ENCODE measurements at places on chromosomes 7 and 10.

DNA sequence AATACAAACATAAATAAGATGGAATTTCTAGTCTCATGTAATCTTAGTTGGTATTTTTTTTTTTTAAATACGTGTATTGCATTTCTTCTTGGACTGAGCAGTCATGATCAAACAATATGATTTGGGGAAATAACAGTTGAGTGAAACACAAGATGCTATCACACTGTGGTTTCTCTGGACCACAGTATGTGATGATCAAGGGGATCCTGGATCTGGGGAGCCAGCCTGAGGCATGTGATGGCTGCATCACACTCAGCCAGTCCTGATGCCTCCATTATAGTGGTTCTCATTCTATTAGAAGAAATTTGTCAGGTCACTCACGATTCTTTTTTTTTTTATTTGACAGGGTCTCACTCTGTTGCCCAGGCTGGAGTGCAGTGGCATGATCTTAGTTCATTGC, 495.9 kb upstream of the POT1 start:
- no peak for DNase-seq

- peak; percentile 77 for DNase-seq
Measured at GRCh38 chr10:26334932-26335573, 103.1 kb upstream of the APBB1IP start.

DNA sequence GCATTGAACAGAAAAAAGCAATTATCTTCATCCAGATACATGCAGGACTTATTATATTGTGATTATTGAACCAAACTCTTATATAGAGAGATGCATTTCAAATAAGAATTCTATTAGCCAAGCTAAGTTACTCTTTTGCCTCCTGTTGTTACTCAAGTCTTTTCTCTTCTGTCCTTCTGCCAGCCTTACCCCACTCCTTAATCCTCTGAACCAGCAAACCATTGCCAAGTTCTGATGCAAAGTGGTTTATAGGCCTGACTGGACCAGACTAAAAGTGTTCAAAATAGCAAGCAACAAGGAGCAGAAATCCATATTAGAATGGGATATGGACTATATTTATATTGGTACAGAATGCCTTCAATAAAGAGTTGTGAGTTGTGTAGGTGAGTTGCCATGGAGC, 2.2 kb upstream of the SLC26A4 start:
- no peak for DNase-seq

DNA sequence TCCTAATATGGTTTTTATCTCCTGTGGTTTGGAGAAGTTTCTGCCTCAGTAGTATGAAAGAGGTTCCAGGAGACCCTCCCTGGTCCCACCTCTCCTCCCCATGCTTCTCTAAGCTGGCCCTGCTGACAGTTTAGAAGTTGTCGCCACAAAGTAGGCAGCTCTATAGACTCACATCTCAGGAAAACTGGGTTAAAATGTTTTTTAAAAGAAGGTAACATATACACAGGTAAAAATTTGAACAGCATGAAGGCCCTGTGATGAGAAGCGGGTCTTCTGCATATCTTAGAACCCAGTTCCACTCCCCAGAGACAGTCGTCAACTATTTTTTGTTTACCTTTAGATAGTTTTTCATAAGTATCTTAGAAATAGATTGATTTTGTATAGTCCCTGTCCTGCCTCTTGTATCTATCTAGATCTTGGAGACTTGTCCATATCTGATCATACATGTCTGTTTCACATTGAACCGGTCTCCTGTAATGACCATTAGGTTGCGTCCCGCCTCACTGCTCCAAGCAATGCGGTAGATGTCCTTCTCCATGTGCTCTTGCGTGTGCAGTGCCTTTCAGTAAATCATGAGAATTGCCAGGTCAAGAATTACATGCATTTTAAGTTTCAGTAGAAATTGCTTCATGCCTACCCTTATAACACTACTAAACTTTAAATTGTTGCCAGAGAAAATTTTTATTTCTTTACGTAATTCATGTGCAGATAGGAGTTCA, 2.2 kb downstream of the DUSP5 start:
- peak; percentile 38 for DNase-seq

GRCh38 chr10:114767986-114768821, 53.4 kb upstream of the FHIP2A start:
- no peak for DNase-seq

DNA sequence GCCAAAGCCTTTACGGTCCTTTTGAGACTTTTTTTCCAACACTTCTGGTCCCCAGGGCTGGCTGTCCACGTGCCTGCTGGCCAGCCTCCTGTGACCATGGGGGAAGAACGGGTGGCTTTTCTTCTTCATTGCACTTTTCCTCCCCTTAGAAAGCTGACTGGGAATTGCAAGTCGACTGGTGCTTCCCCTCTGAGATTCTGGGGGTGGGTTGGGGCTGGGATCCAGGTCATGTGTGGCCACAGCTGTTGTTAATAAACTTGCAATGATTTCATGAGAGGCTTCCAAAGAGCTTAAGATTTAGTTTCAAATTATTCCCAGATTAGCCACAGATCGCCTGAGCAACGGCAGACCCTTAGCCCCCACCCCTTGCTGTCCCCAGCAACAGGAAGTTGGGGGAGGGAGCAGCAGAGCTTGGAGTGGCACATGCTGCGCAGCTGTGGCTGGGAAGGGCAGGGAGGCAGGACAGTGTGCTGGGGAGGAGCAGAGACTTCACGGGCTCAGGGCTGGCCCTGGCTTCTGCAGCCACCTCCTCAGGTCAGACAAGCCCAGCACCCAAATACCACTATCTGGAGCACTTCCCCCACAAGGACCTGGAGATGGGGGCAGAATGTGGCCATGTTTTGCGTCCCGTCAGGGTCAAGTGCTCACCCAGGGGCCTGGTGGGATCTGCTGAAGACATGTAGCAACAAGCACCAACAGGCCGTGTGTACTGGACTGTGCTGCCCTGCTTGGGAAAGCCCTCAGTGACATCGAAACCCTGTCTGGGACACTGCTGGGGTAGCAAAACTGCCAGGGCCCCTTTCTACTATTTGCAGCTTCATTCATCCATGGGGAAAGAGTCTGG, 147.1 kb downstream of the RNF216 start:
- peak; percentile 88 for DNase-seq

GRCh38 chr7:143846692-143847091, 55.3 kb downstream of the TCAF1 start:
- no peak for DNase-seq

DNA sequence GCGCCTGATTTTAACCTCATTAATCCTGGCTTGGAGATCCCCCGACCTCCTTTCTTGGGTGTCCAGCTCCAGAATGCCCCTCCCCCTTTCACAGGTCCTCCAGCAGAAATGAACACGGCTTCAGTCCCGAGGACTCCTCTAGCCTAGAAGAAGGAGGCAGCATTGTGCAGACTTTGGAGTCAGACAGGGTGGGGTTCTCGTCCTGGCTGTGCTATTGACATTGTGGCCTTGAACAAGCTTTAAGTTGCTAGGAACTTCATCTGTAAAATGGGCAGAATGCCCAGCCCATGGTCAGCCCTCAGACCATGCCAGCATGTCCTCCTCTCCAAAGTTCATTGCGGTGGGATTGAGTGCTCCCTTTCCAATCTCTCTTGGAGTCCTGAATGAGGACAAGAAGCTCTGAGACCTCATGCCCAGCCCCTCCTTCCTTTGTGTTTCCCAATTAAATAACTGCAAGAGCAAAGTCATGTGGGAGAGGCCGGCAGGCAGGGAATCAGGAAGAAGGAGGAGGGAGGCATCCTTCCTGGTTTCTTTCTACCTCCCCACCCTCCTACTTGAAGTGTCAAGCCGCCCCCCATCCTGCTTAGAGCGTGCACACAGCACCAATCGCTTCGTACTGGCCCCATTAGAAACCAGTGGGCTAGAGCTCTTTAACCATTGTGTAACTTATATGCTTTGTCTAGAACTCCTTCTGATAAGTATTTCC, 86.4 kb downstream of the RBM20 start:
- no peak for DNase-seq

- DNase-seq = no peak
Measured at GRCh38 chr7:29297194-29297890, 102.8 kb downstream of the CHN2 start.

- peak; percentile 99 for DNase-seq
Measured at GRCh38 chr10:6239213-6239991, 36.7 kb downstream of the PFKFB3 start.

DNA sequence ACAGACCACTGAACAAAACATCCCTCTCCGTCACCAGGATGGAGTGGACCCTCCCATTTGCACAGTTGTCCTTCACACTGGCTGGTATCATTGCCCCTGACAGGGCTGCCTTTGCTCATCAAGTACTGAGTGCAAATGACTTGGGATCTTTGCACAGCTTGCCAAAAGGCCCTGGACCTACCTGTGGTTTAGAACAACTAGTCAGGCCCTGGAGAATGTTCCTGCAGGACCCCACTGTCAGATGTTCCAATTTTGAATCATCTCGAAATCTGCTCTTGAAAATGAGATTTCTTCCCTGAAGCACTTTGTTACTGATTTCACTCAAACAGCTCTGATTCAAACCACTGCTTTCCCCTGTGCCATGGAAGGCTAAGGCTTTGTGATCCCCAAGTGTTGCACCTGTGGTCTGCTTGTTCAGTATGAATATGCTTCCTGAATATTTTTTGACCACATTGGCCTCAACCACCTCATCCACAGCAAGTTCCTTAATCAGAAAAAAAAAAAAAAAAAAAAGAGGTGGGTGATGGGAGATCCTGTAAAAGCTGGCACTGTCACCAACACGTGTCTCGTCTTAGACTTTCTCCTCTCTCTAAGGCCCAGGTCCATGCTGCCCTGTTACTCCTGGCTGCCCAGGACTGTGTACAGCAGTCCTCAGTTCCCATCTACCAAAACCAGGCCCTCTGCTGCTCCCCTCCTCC, 2.7 kb upstream of the AOAH start:
- no peak for DNase-seq

- DNase-seq = no peak
Measured at GRCh38 chr10:80487421-80487785, 33.3 kb downstream of the TSPAN14 start.

DNA sequence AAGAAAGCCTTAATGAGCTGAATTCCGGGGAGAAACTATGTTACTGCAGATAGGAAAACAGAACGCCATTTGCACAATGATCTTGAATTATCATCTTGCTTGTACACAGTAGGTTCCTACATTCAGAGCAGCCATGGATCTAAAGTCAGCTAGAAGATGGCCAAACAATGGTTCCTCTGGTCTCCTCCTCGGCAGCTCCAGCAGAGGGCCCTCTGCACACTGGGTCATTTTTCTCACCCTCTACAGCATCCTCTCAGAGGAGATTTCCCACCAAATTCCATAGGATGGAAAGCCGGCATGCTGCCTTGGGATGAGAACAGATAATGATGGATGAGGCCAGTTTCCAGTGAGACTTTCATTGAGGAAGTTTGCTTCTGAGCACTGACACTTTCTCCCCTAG, 308.5 kb upstream of the NFE2L3 start:
- DNase-seq = no peak

- no peak for DNase-seq
Measured at GRCh38 chr7:55438757-55439525, 73.8 kb downstream of the LANCL2 start.

DNA sequence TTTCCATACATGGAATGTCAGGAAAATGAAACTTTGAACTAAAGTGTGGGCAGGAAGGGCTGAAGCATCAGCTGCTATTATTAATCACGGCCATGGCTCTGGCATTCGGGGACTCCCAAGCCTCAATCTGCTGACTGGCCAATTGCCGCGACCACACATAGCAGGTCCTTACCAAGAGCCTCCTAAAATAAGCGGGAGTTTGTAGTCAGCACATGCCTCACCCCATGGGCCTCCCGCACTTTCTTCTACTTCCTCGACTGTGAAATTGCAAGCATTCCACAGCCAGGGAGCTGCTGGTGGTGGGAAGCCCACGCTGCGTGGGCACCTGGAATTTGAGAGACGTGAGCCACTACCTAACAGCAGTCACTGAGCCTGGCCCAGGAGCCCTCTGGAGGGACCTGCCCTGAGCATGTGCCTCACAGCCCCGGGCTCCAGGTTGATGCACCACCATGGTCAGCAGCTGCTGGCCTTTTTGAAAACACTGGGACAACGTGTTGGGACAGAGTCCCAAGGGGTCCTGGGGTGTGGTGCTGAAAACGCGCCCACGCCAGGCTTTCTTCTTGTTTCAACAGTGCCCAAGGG, 211.4 kb downstream of the TNS3 start:
- DNase-seq = no peak

- DNase-seq = no peak
Measured at GRCh38 chr7:132866551-132866950, 215.3 kb downstream of the CHCHD3 start.

DNA sequence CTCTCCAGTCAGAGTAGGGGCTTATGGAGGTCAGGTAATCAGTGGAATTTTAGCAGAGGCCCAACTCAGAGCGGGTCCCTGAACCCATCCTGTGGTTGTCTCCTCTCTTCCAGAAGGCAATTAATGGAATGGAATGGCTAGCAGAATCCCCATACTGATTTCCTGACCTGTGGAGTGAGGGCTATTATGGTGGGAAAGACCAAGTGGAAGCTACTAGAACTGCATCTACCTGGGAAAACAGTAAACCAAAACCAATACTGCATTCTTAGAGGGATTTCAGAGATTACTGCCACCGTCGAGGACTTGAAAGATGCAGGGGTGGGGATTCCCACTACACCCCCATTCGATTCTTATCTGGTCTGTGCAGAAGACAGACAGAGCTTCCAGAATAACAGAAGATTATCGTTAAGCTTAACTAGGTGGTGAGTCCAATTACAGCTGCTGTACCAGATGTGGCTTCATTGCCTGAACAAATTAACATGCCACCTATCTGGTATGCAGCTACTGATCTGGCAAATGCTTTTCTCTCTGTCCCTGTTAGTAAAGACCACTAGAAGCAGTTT, 73.2 kb downstream of the LMBR1 start:
- DNase-seq = no peak

- no peak for DNase-seq
Measured at GRCh38 chr7:93219868-93220267, 6.4 kb downstream of the HEPACAM2 start.

- peak; percentile 40 for DNase-seq
Measured at GRCh38 chr7:100719523-100720278, 567 bp upstream of the EPO start.

DNA sequence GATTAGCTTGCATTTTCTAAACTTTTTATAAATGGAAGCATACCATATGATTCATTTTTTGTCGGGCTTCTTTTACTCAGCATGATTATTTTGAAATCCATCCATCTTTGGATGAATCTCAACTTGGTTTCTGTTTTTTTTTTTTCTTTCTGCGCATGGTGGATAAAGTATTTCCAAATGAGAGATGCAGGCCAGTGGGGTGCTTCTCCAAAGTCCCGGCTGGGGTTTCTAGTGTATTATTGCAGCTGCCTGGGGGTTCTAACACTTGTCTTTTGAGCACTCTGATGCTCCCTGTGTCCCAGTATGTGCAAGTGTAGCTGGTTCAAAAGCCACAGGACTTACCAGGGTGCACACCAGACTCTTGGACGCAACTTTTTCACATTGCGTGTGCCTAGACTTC, 70.9 kb upstream of the LOXL4 start:
- no peak for DNase-seq

Measured in EL (cell line).